ENCODE measurements at places on chromosomes 12 and 14.
A peak's percentile ranks its signal among the peaks of the same experiment; 100 is the strongest.

GRCh38 chr12:98144953-98145352 is 370.4 kb upstream of the TMPO start:
- no peak for DNase-seq

GRCh38 chr14:42353315-42353714 is 746.6 kb downstream of the LRFN5 start:
- DNase-seq = no peak

GRCh38 chr12:104615048-104615561 is 158.4 kb downstream of the CHST11 start:
- DNase-seq = peak; percentile 9

DNA sequence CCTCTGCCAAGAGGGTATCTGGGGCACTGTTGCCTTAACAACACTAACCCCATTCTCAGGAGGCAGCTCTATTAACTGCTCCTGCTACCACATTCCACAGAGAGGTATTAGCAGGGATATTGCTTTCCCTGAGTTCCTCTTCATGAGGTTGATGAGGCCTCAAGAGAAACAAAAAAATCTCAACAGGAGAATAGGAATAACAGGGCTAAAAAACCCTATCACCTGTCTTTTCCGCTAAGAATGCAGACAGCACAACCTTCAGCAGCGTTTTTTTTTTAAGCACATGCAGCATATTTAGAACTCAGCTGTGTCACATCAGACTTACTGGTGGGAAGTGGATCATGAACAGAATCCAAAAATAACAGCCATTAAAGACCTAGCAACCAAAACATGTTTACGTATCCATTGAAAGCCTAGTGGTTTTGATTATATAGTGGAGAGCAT is 29.2 kb downstream of the ATF7 start:
- peak; percentile 77 for DNase-seq

DNA sequence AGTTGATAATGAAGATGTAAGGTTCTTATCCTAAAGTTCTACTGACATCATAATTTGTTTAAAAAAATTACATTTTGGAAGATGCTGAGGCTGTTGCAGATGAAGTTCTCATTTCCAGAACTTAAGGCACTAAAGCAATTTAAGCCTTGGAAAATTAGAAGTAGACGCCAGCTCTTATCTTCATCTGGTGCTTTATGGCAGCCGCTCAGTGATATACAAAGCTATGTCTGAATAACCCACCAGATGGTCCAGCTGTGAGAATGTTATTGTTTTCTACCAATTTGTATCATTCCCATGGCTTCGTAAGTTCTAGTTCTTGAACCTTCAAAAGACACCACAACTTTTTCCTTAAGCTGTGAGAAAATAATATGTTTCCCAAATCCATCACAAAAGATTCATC is 212.1 kb upstream of the ARID2 start:
- DNase-seq = no peak

- DNase-seq = no peak
These were observed 21.9 kb upstream of the MAP1LC3B2 start for GRCh38 chr12:116537101-116537904.

DNA sequence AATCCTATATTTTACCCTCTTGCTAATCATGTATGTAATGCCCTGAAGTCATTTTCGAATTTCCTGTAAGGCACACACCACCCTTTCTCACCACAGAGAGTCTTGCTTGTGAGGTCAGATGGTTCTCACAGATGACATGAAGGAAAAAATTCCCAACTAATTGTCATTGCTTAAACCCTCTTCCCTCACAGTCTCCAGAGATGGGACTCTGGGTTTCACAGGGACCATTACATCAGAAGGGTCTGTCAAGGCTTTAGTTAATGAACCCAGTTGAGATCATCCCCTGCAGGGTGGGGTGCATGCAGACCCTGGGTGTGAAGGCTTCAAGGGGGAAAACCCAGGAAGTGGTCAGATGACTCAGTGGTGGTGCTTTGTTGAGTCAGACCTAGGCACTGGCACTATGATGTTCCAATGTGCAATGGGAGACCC is 229.6 kb downstream of the BCAT1 start:
- peak; percentile 79 for DNase-seq

- no peak for DNase-seq
These were observed 105.8 kb downstream of the AKAP6 start for GRCh38 chr14:32434880-32435279.

GRCh38 chr12:64681200-64682052 is 71.1 kb downstream of the RASSF3 start:
- no peak for DNase-seq

DNA sequence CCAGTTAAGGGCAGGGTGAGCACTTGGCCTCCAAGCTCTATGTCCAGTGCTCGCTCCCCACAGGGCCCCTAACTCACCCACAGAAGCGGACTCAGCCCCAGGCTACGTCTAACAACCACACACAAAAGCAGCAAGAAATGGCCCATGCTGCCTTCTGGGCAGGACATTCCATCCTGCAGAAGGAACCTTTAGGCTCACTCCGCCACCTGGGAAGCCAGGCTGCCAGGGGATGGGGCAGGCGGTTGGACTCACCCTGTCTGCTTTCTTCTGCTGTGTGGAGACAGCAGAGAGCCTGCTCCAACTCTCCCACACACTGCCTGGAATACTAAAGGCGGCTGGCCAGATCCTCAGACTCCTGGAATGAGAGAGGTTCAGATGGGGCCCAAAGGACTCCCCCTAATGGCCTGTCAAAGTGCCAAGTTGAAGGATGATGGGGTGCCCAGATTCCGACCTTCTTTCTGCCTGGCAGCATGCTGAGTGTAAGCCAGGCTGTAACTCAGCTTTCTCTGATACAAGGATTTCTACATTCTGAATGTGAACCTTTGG is 27.7 kb upstream of the BLTP3B start:
- no peak for DNase-seq

GRCh38 chr12:828726-829395 is 76.5 kb downstream of the WNK1 start:
- peak; percentile 50 for DNase-seq

DNA sequence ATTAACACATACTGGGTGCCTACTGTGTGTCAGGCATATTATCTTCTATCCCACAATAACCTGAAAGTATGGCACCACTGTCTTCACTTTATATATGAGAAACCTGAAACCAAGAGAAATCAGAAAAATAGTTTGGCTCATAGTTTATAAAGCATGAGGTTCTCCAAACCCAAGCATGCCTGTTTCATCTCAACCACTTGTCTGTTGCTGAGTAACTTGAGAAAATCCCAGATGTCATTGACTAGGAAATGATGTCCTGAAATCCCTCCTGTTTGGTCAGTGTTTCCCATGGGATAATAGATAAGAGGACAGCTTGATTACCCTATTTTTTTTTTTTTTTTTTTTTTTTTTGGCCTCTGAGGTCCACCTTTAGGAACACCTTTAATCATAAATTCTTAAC is 2.6 kb upstream of the IFNG-AS1 start:
- no peak for DNase-seq
